RPMI7951 (cell line): ENCODE measurements at places on chromosomes 12 and 14.

- DNase-seq = no peak
These were observed 69.8 kb downstream of the GAS2L3 start for GRCh38 chr12:100643246-100643645.

DNA sequence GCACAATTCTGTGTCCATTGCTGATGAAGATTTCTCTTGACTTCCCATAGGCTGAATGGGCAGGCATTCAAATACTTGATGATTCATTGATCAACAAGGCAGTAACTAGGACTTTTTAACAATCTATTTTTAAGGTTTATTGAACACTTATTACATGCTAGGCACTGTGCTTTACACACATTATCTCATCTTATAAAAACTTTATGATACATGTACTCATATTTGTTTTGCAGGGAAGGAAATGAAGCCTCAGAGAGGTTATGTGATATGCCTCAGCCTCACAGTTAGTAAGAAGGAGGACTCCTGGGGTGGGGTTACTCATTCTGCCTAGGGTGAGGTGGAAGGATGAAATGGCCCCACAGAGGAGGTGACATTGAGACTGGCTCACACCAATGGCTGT lies 12.9 kb upstream of the EMP1 start:
- DNase-seq = no peak

GRCh38 chr12:52551216-52551865 lies 1.6 kb downstream of the KRT71 start:
- peak; percentile 13 for DNase-seq

DNA sequence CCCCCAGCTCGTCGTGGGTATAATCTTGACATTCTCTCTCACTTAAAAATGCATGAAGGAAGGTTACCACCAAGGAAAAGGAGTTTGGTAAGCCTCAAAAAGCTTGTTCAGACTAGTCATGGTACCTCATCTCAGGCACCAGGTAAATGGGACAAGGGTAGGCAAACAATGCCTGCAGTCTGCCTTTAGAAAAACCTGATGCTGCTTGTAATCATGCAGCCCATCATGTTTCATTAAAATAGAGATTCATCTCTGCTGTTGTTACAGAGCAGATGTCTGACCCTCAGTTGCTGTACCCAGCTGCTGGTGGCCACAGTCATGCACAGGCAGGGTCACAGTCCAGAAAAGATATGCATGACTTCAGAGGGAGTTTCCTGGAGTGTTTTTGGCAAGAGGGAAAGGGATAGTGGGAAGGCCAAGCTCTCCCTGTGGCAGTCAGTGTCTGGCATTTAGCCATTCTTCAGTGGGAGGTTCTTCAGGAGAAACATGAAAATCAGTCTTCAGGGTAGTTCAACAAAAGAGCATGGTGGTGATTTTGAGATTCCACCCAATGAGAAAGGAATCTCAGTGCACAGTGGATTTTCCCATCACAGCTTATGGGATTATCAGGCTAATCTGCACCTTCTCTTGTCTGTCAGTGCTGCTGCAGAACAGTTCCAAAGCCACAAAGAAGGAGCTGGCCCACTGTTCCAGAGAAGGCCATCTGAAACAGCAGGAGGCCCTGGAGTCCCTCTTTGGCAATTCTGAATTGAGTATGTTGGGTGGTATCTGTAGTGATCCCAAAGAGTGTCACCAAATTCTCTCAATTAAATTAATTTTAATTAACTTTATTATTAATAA lies 202.7 kb upstream of the FRMD6 start:
- DNase-seq = peak; percentile 97

DNA sequence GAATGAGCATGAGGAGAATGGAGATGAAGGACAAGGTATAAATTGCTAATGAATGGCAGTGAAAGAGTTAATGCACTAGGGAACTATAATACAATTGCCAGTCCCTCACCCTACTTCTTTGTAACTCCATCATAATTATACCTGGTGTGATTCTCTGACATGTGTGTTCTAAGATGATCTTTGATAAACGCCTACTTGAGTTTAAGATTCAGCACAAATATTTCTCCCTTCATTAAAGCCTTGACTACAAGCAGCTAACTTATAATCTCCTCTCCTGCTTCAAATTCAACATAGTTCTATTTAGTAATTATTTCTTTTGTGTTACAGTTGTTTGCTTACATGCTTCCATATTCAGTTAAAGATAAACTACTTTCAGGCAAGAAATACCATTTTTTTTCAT lies 9.7 kb upstream of the CLEC2A start:
- no peak for DNase-seq

DNA sequence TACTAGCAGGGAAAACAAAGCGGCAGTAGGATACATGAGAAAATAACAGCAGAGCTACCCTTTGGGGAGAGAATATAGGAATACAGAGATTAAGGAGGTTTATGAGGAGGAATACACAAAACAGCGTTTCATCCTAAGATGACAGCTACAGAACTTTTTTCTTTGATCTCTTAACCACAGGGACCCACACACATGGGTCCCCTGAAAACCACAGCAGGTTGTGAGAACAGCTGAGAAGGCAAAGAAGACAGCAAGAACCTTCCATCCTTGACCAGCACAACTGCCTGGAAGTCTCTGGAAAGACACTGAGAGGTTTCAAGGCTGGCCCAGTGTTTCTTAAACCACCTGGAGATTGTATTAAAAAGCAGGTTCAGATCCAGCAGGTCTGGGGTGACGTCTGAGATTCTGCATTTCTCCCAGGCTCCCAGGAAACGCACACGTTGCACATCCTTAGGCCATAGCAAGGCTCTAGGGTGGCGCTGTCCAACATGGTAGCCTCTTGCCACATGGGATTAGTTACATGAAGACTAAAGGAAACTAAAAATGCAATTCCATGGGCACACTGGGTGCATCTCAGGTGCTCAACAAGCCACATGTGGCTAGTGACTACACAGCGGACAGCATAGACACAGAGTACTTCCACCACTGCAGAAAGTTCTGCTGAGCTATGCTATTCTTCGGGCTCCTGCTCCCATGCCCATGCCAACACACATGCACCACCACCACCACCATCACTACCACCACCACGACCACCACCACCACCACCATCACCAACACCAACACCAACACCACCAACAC lies 92.3 kb downstream of the FOXN3 start:
- DNase-seq = no peak

- DNase-seq = peak; percentile 48
These were observed 19.3 kb downstream of the CTSG start for GRCh38 chr14:24556756-24557155.

- DNase-seq = peak; percentile 39
These were observed 260.6 kb upstream of the GARIN6 start for GRCh38 chr12:99386907-99387306.

- peak; percentile 65 for DNase-seq
These were observed 26.4 kb upstream of the ZFP36L1 start for GRCh38 chr14:68819260-68819691.

- DNase-seq = no peak
These were observed 250.9 kb upstream of the SYT10 start for GRCh38 chr12:33690562-33690961.

- no peak for DNase-seq
These were observed 28.6 kb upstream of the PPM1H start for GRCh38 chr12:62963486-62964041.

- no peak for DNase-seq
These were observed 18.5 kb downstream of the EVL start for GRCh38 chr14:100083706-100084105.

DNA sequence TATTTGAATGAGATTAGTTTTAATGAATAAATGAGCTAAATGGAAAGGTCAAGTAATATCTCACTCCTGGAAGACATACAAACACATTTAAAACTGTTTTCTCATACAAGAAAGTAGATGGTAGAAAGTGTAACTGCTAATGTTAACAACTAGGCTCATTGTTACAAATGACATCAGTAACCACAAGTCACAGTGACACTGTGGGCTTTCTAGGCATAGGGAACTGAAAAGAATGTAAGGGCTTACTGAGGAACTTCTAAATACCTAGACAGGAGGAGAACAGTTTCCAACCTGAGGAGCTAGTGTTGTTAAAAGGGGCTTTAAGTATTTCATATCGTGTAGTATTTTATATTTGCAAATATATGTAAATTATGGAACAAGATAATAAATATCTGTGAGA lies 17.5 kb upstream of the ERGIC2 start:
- no peak for DNase-seq

GRCh38 chr12:48145981-48146380 lies 11.3 kb downstream of the ASB8 start:
- no peak for DNase-seq

- no peak for DNase-seq
These were observed 27.7 kb downstream of the RASSF8 start for GRCh38 chr12:25986180-25986579.

DNA sequence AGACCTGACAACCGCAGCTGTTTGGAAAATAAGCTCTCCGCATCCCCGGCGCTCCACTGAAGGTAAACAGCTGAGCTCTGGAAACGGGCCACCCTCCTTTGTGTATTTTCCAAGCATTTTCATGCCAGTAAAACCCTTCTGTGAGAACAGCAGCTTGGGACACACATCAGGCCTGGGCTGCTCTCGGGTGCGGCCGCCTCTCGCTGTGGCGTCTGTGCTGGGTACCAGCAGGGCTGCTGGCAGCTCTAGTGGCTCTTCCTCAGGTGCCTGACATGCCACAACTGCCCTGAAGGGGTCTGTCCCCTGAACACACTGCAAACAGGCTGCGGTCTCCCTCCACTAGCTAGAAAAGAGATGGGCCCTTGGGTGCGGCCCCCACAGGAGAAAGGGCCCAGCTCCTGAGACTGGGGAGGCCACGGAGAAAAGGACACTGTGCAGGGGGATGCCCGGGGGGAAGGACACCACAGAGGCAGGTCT lies 96.3 kb downstream of the ITPK1 start:
- no peak for DNase-seq

DNA sequence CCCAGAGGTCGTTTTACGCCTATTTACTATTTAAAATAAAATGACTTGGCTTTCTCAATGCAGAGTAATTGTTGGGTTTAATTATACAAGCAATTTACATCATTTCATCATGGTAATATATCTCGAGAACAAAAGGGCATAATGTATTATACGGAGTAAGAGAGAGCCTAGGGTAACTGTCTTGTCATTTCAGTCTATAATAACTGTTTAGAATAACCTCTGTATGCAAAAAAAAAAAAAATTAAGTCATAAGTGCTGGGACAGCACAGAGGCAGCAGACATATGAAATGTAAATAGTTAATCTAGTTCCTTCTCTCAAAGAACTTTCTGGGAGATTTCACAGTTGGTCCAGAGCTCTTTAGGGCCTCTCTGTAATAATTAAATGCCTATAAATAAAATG lies 284.9 kb downstream of the TMTC2 start:
- DNase-seq = no peak

- no peak for DNase-seq
These were observed 160.3 kb downstream of the ALX1 start for GRCh38 chr12:85440271-85440670.

GRCh38 chr14:60977847-60978246 lies 3.0 kb downstream of the TRMT5 start:
- DNase-seq = peak; percentile 7

- DNase-seq = no peak
These were observed 768 bp downstream of the DBX2 start for GRCh38 chr12:45049912-45050750.

DNA sequence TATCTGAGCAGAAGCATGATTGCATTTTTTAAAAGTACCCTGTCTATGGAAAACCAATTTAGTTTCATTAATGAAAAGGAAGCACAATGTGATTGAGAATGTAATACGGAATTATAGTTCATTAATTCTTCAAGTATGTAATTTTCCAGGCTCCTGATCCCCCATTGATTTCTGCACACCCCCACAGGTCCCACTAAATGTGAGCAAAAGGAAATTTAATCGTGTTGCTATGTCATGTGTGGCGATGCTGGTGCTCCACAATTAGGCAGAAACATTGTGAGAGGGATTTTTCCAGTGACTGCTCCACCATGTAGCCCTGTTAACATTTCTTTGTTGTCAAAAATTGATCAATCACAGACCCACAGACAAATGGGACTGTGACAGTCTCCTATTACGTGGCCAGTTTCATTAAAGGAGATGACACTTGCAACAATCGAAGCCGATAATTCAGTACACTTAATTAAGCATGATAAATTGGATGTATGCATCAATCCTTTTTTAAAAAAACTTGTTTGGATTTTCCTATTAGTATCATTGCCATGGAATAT lies 306.0 kb downstream of the NELL2 start:
- DNase-seq = no peak

- DNase-seq = peak; percentile 39
These were observed 8.7 kb upstream of the ZNF740 start for GRCh38 chr12:53171725-53172329.

DNA sequence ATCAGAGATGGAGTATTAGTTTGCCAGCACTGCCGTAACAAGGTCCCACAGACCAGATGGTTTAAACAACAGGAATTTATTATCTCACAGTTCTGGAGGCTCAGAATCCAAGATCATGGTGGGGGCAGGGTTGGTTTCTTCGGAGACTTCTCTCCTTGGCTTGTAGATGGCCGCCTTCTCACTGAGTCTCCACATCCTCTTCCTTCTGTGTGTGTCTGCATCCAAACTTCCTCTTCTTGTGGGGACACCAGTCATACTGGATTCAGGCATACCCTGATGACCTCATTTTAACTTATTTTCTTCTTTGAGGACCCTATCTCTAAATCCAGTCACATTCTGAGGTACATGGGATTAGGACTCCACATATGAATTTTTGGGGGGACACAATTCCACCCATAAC lies 455.5 kb downstream of the RGS6 start:
- DNase-seq = no peak

DNA sequence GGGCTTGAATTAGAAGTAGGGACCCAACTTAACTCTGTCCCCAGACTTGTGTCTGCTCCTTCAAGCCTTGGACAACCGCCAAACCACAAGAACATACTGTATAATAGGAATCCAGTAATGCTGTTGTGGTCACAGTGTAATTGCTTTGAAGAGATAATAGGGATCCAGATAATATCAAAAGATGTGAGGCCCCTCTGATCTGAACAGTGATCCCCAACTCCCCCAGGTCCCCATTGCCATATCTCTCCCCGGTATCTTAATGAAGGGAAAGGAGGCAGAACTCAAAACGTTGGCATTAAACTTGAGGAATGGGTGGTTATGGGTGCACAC lies 8.5 kb upstream of the PLEKHH1 start:
- peak; percentile 48 for DNase-seq

DNA sequence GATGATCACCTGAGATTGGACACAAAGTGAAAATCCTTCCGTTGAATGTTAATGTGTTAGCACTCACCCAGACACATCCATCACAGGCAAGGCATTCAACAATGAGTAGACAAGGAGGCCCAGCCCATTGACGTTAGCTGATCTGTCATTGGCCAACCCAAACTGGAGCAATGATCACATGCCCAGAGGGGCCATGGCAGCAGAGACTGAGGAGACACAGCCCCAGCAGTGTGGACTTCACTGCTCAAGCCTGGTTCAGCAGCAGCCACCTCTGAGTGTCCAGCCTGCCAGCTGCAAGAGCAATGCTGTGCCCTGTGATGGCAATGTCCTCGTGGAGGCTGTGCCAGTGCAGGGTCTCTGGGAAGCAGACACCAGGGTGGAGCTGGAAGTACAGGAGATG lies 622.2 kb downstream of the AACS start:
- no peak for DNase-seq

- DNase-seq = no peak
These were observed 331.6 kb downstream of the PCNX1 start for GRCh38 chr14:71238835-71239234.

- DNase-seq = no peak
These were observed 334.5 kb upstream of the SEL1L start for GRCh38 chr14:81868172-81868571.
